ENCODE measurements at places on chromosomes 4 and X. TPM values are rescaled to one million over a fixed set of nuclear protein-coding genes. Genes with fewer than 3 reads are reported as not detected.

Gene STARD8
- total RNA-seq, result 2.2 TPM

Gene LETM1
- 91.4 TPM for total RNA-seq

Gene F11
- not detected for total RNA-seq

Gene STPG2
- 4.1 TPM for total RNA-seq

Gene CT45A2
- total RNA-seq, result not detected

Gene VEGFC
- total RNA-seq, result 0.94 TPM

Gene MAGEC2
- total RNA-seq, result not detected

Data from parietal lobe (tissue), 2 donors.